Cerebellum (tissue), 4 donors: ENCODE measurements at places on chromosomes 6 and 20. TPM values are rescaled to one million over a fixed set of nuclear protein-coding genes. Genes with fewer than 3 reads are reported as not detected.

DNA sequence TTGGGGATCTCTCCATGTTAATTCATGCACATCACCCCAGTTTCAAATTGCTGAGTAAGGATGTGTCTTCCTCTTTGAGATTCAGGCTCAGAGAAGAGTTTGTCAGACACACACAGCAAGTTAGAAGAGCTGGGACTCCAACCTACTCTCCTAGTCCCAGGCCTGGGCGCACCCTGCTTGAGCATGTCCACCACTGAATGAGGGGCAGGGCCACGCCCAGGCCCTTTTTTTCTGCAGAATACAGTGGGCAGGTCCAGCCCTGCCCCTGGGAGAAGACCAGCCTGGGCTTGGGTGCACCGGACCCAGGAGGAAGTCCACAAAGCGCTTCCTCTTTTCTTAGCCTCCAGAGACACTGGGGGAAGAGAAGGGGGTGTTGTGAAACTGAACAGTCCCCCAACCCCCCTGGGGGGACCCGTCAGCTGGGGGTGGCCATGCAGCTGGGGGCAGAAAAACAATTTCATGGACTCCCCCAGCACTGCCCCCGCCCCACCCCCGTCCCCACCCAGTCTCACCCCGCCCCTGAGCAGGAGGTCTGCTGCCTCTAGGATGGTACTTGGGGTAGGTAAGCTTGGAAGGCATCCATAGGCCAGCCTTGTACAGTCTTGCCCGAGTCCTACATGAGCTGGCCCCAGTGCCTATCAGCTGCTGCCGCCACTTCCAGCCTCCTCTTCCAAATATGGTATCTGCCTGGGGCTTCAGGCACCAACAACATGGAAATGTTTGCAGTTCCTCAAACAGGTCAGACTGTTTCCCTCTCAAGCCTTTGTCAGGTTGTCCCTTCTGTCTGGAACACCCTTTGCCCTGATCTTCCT is 11.7 kb upstream of the HCK start:
- DNase-seq: no peak

GRCh38 chr6:36559011-36559793 is 11.9 kb upstream of the STK38 start:
- no peak for DNase-seq

- DNase-seq: peak; percentile 5
These were observed 77.0 kb downstream of the CDH4 start for GRCh38 chr20:61328911-61329558.

The ECI2 gene
- 35.0 TPM for total RNA-seq
